ENCODE measurements at places on chromosomes 16 and 17.

GRCh38 chr17:49624896-49625295 is 49.2 kb downstream of the NXPH3 start:
- no peak for DNase-seq

DNA sequence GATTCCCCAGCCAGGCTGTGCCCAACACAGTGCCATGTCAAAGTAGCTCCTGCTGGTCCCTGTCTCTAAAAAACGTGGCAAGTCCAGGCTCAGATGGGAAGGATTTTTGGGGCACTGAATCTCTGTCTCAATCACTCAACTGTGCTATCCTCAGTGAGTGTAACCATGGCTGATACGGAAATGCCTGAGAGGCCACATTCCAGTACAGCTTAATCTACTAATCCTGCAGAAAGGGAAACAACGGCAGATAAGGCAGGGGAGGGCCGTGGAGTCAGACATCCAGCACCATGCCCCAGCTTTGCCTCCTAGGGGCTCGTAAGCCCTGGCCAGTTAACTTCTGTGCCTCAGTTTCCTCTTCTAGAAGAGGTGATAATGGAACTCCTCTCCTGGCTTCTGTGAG is 251.7 kb downstream of the CPPED1 start:
- no peak for DNase-seq

DNA sequence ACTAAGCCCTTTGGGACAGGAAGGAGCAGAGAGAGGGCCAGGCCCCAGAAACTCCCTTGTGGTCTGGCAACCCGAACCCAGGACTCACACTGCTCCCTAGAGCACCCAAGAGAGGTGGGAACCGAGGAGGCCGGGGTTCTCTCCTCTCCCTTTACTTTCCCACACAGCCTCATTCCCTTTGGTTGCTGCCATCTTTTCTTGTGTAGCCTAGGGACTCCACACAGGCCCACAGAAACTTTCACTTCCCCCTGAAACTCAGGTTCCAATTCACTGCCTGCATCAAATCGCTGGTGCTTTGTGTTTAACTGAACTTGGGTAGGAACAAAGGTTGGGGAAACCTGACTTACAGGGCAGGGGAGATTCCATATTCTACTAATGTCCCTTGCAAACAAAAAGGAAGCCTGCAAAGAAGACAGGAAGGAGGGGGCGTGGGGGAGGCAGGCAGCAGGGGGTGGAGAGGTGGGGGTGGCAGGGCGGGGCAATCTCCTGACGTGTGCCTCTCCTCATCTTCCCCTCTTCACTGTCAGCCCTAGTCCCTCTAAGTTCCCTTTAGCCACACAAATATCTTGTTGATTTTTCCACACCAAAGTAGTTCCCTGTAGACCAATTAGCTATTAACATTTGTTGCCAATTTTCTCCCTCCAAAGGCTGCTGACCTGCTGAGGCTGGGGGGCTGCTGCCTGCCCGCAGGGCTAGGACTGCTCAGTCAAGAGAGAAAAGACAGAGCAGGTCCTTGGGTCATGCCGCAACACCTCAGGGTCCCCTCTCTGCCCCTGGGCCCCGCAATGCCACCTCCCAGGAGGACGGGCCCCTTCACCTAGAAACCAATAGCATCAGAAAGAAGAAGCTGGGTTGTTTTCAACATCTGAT is 8.0 kb downstream of the ST3GAL2 start:
- DNase-seq = no peak

- no peak for DNase-seq
Measured at GRCh38 chr16:58511933-58512815, 3.1 kb upstream of the SETD6 start.

GRCh38 chr17:77061669-77062068 is 79.1 kb upstream of the SEC14L1 start:
- DNase-seq = no peak

GRCh38 chr16:81786321-81786720 is 7.2 kb downstream of the PLCG2 start:
- DNase-seq = no peak

DNA sequence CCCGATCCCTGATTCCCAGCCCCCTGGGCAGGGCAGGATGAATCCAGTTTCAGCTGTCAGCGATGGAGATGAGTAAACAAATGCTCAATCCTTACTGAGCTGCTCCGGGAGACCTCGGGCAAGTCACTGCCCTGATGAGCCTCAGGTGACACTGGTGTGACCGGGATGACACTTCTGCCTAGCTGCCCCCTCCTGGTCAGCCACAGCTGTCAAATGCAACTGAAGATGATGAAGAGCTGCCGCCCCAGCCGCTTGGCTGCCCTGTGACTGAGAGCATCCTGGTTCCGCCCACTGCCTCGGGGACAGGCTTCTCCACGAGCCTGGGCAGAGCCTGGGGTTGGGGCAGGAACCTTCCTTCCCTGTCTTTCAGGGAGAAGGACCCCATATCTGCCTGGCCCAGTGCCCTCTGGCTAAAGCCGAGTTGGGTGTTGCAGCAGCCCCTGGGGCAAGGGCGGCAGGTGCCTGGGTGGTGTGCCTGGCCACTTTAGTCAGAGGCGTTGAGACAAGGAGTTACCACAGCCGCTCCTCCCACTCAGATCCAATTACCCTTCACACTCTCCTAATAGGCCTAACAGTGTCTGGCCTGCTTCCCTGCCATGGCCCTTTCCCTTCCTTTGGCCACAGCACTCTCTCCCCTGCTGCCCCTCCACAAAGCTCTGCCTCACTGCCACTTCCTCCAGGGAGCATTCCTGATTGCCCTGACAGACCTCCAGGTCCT is 5.5 kb downstream of the CCL17 start:
- DNase-seq = no peak

DNA sequence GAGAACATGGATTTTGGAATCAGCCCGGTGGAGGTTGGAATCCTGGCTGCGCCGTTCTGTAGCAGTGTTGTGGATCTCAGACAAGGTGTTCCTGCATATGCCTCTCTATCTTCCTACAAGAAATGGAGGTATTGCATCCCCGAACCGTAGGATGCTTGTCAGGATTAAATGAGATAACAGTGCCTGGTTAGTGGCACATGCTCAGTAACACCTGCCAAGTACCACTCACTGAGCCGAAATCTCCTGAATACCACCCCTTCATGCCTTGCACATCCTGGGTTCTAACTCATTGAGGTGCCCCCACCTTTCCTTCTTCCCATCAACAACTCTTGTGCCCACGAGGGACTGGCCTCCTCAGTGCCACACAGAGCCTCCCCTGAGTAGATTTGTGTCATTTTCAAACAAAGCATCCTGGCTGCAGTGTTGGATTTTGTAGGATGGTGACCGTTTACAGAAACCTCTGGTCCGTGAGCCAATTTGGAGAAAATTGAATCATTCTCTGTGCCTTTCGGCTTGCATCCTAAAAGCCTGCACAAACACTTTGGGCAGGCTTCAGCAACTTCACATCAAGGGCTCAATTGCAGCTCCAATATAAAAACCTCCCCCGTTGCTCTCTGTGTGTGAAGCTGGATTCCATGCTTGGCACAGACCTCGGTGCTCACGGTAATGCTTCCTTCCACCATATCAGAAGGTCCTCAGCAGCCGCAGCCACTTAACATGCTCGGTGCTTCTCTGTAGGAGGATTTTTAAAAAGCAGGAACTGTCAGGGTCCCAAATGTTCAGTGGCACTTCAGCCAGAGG is 84.2 kb downstream of the WWOX start:
- DNase-seq = no peak

Measured in cortex of kidney (tissue), 1 donor.